NCI-H2081 (cell line): ENCODE measurements at places on chromosomes 6 and 20.
A peak's percentile ranks its signal among the peaks of the same experiment; 100 is the strongest.

- no peak for DNase-seq
Observed at GRCh38 chr6:20234136-20234535, 21.9 kb upstream of the MBOAT1 start.

GRCh38 chr20:32035426-32035779 lies 16.6 kb upstream of the HCK start:
- no peak for DNase-seq

- no peak for DNase-seq
Observed at GRCh38 chr6:157767775-157768156, 55.3 kb upstream of the SNX9 start.

DNA sequence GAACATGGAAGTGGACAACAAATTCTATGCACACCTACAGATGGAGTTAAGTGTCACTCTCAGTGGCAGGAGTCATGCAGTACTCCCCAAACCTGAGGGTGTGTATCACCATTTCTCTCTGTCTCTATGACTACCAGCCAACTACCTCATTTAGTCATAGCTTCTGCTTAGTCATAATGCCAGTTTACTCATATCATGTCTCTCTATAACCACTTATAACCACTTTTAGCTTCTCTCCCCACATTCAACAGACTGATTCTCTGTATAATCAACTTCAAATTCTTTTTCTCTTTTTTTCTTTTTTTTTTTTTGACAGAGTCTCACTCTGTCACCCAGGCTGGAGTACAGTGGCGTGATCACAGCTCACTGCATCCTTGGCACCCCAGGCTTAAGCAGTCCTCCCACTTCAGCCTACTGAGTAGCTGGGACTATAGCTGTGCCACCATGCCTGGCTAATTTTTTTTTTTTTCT lies 13.8 kb upstream of the GTF3C6 start:
- DNase-seq = no peak

GRCh38 chr6:43299338-43300293 lies 1.6 kb downstream of the SLC22A7 start:
- no peak for DNase-seq

DNA sequence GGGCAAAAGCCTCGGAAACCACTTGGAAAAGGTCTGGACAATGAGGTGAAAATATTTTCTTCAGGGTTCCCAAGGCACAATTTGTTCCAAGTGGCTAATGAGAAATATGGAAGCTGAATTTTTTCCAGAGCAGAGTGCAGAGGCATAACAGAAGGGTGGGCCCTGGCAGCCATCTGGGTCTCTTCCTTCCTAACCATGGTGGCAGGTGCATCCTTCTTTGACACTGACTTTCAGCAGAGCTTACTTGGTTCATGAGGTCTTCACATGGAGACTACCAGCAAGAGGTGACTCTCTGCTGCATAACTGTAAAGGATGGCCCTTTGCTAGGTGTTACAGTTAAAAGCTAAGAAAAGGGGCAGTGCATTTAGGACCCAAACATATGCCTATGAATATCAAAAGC lies 522.9 kb downstream of the KIF16B start:
- no peak for DNase-seq

DNA sequence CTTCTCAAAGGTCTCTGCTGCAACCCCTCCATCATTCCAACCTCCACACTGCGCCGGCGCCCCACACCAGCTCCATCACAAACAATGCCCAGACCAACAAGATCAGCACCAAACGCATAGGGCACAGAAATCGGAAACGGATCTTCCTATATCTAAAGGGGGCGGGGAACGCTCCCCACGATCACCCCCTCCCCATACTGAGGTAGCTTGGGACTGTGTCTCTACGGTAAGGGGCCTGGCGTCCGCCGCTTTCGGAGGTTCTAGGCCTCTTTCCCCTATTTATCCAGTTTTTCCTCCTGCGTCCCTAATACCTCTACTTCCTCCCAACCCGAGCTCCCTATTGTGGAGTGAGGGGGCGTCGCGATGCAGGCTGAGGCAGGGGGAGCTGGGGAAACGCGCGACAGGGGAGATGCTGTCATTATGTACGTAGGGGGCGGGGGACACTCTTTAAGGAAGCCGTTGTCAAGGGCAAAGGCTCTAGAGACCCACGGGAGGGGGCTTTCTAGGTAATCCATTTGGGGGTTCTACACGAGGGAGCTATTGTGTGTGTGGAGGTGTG lies 909 bp downstream of the DNAAF9 start:
- no peak for DNase-seq

DNA sequence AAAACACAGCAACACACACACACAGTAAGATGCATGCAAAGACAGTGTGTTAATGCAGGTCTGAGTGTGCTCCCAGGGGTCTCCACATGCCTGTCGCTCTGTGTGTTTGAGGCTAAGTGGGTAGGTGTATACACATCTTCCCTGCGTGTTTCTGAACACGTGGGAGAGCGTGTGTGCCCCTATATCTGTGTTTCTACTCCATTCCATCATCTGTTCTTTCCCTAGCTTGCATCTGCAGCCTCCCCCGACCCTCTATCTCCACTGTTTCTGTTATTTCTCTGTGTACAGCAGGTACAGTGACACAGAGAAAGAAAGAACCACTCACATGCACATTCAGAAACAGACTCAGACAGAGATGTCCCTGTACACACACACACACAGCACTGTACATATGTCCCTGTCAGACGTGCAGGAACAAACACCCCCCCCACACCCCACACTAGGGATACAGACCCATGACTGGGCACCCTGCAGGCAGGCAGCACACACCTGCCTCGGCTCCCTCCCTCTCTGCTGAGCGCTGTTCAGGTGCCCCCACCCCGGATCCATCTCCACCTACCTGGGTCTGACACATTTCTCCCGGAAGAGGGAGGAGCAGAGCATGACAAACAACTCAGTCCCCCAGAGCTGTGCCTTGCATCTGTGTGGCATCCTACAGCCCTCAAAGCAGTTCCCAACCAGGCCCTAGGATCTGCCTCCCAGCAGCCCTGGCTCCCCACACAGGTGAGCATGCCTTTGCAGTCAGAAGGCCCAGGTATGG lies 27.6 kb downstream of the KCNK15 start:
- DNase-seq = peak; percentile 13

- DNase-seq = peak; percentile 48
Observed at GRCh38 chr6:24431045-24431451, 28.3 kb downstream of the MRS2 start.

GRCh38 chr6:166310634-166311033 lies 2.4 kb upstream of the PRR18 start:
- no peak for DNase-seq

DNA sequence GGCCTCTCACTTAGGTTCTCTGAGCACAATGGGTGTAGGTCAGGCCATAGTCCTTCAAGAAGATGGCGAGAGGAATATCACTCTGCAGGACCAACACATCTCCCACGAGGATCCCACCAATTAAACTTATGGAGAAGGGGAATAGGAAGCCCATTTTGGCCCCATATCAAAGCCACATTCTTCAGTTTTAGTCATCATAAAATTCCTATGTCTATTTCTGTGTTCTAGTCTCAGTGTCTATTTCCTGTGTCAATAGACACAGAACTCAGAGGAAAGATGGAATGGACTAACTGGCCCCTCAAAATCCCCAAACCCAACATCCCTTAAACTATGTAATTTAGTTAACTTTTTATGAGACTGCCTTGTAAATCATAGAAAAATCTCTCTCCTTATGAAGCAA lies 216.8 kb downstream of the HACE1 start:
- DNase-seq = no peak

DNA sequence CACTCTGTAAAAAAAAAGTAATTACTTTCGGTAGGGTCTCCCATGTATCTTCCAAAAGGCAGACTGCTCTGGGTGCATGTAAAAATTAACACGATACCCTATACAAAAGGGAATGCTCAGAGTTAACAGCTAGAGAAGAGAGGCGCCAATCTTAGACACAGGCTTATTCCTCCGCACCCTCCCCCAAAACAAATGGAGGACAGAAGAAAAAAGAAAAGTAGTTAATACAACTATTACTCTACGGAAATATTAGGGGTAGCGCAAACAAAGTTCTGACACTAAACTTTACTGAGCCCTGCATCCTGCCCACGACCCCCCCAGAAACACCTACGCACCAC lies 331 bp upstream of the UFL1 start:
- no peak for DNase-seq

GRCh38 chr6:84671183-84671582 lies 93.2 kb downstream of the TBX18 start:
- peak; percentile 5 for DNase-seq

DNA sequence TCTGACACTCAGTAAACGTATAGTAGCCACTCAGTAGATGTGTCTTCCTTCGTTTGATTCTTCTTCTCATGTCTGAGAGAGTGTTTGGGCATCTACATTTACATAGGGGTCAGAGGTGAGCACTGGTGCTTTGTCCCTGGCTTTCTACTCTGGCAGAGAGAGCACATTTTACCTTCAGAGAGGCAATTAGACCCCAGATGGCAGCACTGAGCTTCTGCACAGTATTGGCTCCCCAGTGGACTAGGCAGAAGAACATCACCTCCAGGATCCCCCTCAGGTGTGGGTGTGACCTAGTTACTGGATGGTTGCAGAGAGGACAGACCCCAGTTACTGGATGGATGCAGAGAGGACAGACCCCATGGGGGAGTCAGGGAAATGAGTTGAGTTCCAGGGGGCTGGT lies 327.2 kb downstream of the DHX35 start:
- no peak for DNase-seq

GRCh38 chr20:12581644-12582289 lies 427.0 kb upstream of the SPTLC3 start:
- no peak for DNase-seq

DNA sequence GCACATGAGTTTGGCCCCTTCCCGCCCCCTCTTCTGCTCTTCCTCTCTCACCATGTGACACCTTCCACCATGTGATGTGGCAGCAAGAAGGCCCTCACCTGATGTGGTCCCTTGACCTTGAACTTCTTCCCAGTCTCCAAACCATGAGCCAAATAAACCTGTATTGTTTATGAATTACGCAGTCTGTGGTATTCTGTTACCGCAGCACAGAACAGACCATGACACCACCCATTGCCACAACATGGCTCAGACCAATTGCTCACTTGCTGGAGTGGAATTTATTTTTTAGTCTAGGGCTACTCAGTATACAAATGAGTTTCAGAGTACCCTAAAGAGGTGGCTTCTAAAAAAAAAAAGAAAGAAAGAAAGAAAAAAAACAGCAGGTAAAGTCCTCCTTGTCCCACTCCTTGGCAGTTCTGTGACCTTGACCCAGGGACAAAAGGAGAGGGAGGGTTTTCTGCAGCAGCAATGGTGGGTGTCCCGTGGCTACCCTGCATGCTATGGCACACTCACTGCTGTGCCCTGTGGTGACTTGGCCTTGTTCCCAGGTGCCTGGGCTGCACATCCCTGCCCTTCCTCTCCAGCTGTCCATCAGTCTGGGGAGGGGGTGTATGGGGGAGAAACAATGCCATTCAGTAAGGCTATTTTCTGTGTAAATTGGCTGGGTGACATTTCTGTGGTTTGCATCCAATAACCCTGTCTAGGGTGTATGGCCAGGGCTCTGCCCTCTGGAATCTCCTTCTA lies 5.4 kb upstream of the VSX1 start:
- peak; percentile 29 for DNase-seq

DNA sequence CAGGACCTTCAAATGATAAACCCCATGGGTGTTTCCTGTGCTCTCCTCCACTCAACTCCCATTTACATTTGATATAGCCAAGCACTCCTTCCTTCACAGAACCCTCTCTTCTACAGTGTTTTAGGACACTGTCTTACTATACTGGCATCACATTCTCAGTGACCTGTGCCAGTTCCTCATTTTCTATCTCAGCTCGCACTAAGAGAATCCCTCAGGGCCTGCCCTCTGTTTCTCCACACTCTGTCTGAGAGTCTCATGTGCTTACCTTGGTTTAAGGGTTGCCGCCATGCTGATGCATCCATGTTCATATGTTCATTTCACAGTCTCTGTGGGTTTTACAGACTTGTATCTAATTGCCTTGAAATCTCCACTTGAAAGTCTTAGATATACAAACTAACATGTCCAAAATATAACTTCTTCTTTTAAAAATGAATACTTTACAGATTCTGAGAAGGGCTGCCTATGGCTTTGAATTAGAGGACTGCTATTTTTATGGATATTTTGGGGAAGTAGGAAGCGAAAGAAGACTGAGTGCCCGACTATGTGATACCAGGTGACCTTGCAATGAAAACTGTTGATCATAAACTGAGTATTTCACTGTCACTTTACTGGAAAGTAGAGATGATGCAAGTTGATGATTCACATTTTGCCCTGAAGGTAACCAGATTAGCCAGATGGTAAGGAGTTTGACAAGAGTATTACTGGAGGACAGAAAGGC lies 153.1 kb upstream of the SIM1 start:
- no peak for DNase-seq

GRCh38 chr6:38353310-38354036 lies 286.3 kb downstream of the BTBD9 start:
- DNase-seq = no peak

- DNase-seq = no peak
Observed at GRCh38 chr6:168007592-168008338, 10.3 kb downstream of the KIF25 start.

- DNase-seq = no peak
Observed at GRCh38 chr20:20782231-20782630, 69.8 kb upstream of the RALGAPA2 start.

DNA sequence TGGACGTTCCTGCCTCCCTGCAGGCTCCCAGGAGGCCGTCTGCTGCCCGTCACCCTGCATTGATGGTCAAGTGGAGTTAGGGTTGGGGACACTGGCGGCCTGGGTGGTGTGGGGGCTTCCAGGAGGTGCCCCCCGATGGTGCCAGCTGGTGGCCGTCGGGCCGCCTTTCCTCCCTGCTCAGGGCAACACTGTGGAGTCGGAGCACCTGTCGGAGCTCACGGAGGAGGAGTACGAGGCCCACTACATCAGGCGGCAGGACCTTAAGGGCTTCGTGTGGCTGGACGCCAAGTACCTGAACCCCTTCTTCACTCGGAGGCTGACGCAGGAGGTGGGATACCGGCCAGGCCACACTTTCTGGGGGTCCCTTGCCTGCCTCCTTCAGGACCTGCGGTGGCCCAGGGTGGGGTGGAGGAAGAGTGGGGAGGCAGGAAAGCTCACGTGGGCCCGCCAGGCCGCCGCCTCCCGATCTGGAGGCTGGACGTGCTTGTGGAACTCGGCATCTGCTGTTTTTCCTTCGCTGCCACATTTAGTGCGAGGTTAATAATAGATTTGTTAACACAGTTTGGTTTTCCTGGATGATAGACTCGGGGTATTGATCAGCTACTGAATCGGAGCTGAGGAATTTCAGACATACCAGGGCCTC lies 28.6 kb downstream of the SPATA2 start:
- no peak for DNase-seq

GRCh38 chr6:84967389-84967788 lies 203.0 kb upstream of the TBX18 start:
- DNase-seq = peak; percentile 61

- no peak for DNase-seq
Observed at GRCh38 chr6:36969240-36969691, 14.7 kb downstream of the PI16 start.
